ENCODE measurements at places on chromosomes 16 and 17.

GRCh38 chr17:45992175-45992574, 6.9 kb upstream of the STH start:
- no peak for DNase-seq

DNA sequence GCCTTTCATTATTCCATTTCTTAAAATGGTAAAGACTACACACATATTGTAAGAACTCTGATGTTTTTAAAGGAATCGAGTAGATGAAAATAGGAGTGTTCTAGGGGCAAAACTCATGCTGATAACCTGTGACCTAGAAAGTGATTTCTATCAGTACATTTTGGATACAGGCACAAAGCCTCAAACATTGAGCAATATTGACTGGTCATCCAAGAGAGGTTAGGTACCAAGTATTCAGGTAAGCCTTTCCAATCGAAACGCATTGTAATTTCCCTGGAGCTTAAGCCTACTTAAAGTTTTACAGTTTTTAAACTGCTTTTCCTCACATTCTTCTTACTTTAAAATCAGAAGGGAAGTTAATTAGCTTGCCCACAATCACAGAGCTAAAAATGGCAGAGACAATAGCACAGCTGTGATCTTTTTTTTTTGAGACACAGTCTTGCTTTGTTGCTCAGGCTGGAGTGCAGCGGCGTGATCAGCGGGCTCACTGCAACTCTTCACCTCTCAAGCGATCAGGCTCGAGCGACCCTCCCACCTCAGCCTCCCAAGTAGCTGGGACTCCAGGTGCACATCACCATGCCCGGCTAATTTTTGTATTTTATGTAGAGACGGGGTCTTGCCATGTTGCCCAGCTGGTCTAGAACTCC, 3.3 kb downstream of the GOT2 start:
- no peak for DNase-seq

DNA sequence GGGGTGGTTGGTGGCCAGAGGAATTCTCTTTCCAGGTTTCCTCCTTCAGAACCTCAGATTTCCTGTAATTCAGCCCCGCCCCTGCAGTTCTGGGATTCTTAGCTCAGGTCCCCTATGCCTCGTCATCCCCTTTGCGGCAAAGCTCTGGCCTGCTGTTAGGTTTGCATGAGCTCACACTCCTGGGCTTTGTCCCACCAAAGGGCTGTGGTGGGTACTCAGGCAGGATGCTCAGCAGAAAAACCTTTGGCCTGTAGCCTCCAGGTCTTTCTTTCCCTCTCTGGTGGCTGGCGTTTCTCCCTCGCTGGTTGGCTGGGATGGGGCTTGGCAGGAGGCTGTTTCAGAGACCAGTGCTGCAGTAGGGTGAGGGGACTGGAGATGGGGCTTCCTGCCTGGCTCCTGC, 9.6 kb upstream of the PLEKHG4 start:
- no peak for DNase-seq

- DNase-seq: no peak
Observed at GRCh38 chr16:47928008-47928407, 227.8 kb downstream of the ABCC12 start.

- no peak for DNase-seq
Observed at GRCh38 chr17:79533116-79533515, 77.7 kb downstream of the RBFOX3 start.

DNA sequence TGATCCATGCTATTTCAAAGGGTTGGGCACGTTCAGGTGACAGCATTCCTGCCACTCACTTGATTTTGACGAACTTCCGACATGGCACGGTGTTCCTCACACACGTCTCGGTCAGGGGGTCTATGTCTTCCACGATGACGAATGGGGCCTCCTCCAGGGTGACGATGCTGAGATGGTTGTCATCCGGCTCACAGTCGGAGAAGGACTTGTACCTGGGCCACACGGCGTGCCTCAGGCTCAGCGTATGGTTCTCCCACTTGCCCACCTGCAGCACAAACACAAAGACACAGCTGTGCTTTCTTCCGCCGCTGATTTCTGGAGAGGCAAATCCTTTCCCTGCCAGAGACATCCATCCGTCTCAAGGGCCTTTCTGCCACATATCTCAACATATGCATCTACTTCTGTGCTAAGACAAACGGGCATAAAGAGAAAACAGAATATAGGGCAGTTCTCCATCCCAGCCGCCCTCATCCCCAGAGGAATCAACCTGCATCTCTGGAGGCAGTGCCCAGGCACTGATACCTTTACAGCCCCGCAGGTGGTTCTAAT, 332.5 kb downstream of the GRIN2A start:
- no peak for DNase-seq

DNA sequence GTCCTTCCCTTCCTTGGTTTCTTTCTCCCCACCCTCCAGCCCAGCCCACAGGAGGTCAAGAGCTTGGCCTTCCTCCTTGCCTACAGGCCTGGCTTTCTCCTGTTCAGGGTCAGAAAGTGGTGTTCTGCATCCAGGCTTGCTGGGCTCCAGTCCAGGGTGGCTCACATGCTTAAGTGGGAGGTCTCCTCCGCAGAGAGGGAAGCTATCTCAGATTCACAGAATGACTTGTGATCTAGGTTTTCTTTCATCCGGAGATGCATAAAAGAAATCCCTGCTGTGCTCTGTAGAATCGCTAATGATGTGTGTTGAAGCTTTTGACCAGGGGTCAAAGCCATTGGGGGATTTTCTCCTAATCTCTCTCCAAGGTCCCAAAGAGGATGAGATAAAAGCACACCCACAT, 382.3 kb upstream of the EEF2KMT start:
- DNase-seq: no peak

DNA sequence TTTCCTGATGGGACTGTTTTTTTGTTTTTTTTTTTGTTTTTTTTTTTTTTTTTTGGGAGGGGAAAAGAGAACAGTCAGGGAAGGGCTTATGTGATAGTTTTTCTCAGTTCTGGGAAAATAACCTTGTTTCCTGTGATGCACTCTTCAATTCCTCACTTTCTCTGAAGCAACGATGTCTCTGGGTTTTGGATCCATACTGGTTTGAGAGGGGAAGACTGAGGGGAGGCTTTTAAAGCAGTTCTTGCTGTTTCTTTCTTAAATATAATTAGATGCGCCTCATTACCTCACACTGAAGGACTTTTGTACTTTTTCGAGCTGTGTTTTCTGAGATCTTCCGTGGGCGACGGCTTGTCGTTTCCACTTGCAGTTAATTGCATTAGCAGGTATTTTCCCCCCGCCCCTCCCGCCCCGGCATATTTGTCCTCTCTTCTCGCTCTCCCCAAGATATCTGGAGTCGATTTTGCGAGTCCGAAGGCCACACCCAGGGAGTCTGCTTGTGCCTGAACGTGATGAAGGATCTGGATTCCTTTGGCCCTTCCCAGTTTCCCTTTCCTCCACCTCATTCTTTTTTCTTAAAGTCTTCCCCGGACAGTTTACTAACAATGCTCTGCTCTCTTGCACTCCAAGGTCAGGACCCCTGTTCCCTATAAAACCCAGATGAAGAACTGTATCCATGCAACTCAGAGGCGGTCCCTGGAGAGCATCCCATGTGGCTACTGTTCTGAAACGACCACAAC, 125.2 kb upstream of the ZFHX3 start:
- no peak for DNase-seq

DNA sequence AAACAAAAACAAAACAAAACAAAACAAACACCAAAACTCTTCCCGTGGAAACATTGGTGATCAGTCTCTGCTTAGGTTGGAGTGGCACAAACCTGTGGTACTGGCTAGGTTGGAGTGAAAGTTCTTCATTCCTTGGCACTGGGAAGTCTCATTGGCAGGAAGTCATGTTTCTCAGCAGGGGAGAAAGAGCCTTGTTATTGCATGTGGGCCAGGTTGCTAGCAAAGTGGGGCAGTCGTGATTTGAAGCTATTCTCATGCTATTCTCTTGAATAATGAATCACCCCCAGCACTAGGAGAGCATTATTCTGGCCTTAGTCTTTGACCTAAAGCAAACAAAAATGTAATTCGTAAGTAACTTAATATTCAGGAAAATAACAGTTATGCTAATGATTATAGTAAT, 24.3 kb upstream of the B4GALNT2 start:
- DNase-seq: no peak

DNA sequence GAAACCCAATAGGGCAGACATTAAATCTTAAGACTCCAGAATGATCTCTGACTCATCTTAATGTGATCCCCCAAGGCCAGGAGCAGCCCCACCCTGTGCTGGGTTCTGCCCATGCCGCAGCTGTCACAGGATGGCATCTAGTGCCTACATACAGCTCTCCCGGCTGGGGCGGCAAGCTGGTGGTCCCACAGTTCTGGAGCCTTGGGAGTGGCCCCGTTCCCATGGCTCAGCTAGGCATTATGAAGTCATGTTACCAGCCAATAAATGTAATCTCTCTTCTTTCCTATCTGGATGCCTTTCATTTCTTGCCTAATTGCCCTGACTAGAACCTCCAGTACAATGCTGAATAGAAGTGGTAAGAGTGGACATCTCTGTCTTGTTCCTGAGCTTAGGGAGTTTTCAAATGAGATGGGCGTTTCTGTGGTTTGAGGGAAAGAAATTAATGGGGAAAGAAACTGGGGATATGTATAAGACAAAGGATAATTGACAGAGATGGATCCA, 95.7 kb upstream of the DNAH17 start:
- DNase-seq: no peak

DNA sequence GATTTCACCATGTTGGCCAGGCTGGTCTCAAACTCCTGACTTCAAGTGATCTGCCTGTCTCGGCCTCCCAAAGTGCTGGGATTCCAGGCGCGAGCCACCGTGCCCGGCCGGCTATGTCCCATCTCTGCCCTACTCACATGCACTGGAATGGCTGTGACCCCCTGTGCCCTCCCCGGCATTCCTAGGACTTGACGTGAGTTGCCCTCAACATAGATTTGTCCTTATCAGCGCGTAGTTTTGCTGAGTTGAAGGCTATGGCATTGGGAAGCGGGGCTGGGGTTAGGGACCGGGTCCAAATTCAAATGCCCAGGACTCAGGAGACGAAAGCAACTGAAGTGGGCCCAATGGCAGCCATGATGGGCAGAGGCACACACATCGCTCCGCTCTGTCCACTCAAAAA, 5.8 kb downstream of the UNC13D start:
- no peak for DNase-seq

- DNase-seq: no peak
Observed at GRCh38 chr17:64777415-64778239, 115.5 kb upstream of the SMURF2 start.

DNA sequence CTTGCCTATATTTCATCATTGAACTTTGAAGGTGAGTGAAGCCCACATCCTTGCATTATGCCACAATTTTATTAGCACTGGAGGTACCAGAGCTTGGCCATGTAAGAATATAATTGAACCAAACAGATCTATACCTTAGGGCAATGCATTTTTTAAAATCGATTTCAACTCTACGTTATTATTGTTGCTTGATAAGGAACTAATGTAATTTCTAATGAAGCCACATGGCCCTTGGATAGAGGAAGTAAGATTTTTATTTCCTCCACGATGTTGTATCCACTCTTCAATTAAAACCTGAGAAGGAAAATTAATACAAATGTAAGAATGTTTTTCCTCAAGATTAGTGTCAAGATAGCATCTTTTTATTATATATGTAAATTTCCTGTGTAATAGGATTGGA, 370.0 kb upstream of the EEF2KMT start:
- no peak for DNase-seq

GRCh38 chr16:27803775-27804549, 254.0 kb downstream of the KATNIP start:
- DNase-seq: no peak

GRCh38 chr17:32732900-32733299, 144.0 kb downstream of the MYO1D start:
- DNase-seq: no peak

- DNase-seq: no peak
Observed at GRCh38 chr16:85231959-85232358, 119.7 kb upstream of the CIBAR2 start.

DNA sequence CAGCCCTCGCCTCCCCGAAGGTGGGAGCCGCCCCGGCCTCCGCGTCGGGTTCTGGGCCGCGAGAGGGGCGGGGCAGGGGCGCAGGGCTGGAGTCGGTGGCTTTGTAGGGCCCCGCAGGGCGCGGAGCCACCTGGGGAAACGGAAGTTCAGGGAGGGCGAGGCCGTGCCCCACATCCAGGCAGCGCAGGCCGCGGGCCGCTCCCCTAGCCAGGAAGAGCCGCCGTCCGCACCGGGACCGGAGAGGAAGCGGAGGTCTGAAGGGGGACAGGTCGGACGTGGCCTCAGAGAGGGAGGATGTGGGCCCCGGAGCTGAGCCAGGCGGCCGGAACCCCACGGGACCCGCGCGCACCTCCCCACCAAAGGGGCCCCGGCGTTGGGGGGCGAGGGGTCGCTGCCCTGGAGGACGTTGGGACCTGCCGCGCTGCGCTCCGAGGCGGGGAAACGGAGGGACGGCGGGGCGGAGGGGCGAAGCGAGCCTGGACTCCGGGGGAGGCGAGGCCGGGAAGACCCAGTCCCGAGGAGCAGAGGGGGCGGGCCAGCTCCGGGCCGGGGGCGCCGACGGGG, 482 bp upstream of the SLC16A3 start:
- DNase-seq: no peak
